ENCODE measurements at places on chromosomes 7 and 10.

- H3K36me3 ChIP-seq, result no peaks in the 10 kb centered on the region
- H3K4me3 ChIP-seq, result no peak overlapping the region
- H3K4me1 ChIP-seq, result no peaks in the 10 kb centered on the region
- H3K27ac ChIP-seq, result no peak overlapping the region
Observed at GRCh38 chr7:102155821-102156441, 130.7 kb upstream of the SH2B2 start.

- H3K36me3 ChIP-seq, result no peaks in the 10 kb centered on the region
- no peak overlapping the region for H3K27ac ChIP-seq
- H3K27me3 ChIP-seq, result no peaks in the 10 kb centered on the region
- no peaks in the 10 kb centered on the region for H3K4me1 ChIP-seq
- DNase-seq, result no peak
Observed at GRCh38 chr7:95199779-95200558, 124.4 kb downstream of the PON1 start.

GRCh38 chr7:17832242-17832641 lies 108.1 kb downstream of the SNX13 start:
- H3K27ac ChIP-seq, result no peak overlapping the region
- no peaks in the 10 kb centered on the region for H3K27me3 ChIP-seq
- H3K36me3 ChIP-seq, result no peaks in the 10 kb centered on the region
- no peak overlapping the region for H3K4me3 ChIP-seq

GRCh38 chr7:48971173-48971572 lies 46.8 kb downstream of the CDC14C start:
- no peaks in the 10 kb centered on the region for H3K4me1 ChIP-seq
- H3K36me3 ChIP-seq, result no peaks in the 10 kb centered on the region
- no peak overlapping the region for H3K27ac ChIP-seq
- H3K4me3 ChIP-seq, result no peak overlapping the region
- no peaks in the 10 kb centered on the region for H3K27me3 ChIP-seq

GRCh38 chr7:75048435-75049379 lies 24.9 kb downstream of the RCC1L start:
- H3K4me1 ChIP-seq, result no peaks in the 10 kb centered on the region
- no peaks in the 10 kb centered on the region for H3K36me3 ChIP-seq
- no peak overlapping the region for H3K4me3 ChIP-seq

DNA sequence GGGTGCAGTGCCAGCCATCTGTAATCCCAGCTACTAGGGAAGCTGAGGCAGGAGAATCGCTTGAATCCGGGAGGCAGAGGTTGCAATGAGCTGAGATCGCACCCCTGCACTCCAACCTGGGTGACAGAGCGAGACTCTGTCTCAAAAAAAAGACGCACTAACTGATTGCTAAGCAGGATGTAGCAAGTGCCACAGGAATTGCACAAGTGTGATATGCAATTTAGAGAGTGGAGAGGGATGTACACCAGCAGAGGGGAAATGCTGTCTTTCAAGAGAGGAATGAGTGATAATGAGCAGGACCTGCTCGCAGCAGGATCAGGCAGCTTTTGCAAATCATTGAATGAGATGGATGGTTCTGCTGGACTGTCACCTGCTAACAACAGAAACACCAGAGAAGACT lies 13.3 kb upstream of the SLC16A12 start:
- H3K4me1 ChIP-seq, result no peaks in the 10 kb centered on the region
- H3K4me3 ChIP-seq, result no peak overlapping the region
- H3K27ac ChIP-seq, result no peak overlapping the region
- H3K36me3 ChIP-seq, result no peaks in the 10 kb centered on the region
- no peaks in the 10 kb centered on the region for H3K27me3 ChIP-seq

Measured in colonic mucosa (tissue), 4 donors.